Prostate gland (tissue), 2 donors: ENCODE measurements at places on chromosomes 13 and 19. TPM values are rescaled to one million over a fixed set of nuclear protein-coding genes. Genes with fewer than 3 reads are reported as not detected.

Gene PTH2
- total RNA-seq, result not detected

DNA sequence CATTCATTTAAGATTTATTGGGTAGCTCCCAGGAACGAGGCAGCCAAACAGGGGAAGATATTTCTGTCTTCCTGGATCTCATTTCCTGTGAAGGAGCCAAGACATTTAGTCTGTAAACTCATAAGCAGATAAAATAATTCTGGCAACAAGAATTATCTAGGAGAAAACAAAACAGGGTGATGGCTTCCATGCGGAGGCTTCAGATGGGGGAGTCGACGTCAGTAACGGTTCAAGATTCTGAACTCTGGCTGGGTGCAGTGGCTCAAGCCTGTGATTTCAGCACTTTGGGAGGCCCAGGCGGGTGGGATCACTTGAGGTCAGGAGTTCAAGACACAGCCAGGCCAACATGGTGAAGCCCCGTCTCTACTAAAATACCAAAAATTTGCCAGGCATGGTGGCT, 1.3 kb downstream of the GNA15 start:
- DNase-seq, result no peak

Gene CYP4F8
- total RNA-seq, result 67.3 TPM

Gene WDR88
- total RNA-seq, result not detected
